ENCODE measurements at places on chromosomes 4 and X.

DNA sequence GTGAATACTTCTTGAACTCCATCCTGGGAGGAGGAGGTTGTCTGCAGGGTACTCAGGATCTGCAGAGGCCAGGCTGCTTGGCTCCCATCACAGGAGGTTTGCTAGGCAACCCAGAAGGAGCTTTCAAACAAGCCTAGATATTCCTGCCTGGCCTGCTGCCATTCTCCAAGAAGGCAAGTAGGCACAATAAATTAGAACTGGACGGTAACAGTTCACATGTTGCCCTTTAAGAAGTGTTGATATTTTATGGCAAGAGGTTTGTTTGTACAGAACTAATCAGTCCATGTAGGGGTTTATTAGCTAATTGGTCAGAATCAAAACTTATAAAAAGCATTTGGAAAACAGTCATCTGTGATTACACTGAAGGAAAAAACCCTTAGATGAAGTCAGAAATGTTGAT, 39.3 kb downstream of the SYNPO2 start:
- no peak for DNase-seq

- no peak for DNase-seq
Measured at GRCh38 chr4:43435291-43435690, 542.8 kb downstream of the GRXCR1 start.

DNA sequence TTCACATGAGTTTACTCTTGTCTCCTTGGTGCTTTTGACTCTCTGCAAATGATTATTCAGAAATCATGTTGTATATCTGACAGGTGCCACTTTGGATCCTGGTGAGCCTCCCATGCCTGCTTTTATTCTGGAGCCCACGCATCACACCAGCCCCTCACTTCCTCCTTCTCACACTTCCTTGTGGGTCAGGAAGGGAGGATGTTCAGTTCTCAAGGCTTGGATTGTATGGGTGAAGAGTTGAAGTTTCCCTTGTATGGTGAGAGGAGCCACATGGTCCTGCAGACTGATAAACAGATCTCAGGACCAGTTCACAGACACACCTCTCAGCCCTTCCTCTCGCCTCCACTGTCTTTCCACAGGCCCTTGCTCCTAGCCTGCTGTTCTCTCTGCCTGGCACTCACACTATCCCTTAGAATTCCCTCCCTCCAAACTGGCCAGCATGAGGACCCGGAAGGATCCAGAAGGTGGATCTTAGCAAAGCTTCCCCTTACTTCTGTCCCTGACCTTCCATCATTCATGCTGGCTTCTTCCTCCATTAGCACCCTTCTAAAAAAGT, 92.1 kb downstream of the STK32B start:
- no peak for DNase-seq

DNA sequence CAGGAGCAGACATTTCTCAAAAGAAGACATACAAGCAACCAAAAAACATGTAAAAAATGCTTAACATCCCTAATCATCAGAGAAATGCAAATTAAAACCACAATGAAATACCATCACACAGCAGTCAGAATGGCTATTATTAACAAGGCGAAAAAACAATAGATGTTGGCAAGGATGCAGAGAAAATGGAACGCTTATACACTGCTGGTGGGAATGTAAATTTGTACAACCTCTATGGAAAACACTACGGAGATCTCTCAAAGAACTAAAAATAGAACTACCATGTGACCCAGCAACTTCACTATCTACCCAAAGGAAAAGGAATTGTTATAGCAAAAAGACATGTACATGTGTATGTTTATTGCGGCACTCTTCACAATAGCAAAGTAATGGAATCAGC, 71.5 kb downstream of the PPP4R3C start:
- no peak for DNase-seq

DNA sequence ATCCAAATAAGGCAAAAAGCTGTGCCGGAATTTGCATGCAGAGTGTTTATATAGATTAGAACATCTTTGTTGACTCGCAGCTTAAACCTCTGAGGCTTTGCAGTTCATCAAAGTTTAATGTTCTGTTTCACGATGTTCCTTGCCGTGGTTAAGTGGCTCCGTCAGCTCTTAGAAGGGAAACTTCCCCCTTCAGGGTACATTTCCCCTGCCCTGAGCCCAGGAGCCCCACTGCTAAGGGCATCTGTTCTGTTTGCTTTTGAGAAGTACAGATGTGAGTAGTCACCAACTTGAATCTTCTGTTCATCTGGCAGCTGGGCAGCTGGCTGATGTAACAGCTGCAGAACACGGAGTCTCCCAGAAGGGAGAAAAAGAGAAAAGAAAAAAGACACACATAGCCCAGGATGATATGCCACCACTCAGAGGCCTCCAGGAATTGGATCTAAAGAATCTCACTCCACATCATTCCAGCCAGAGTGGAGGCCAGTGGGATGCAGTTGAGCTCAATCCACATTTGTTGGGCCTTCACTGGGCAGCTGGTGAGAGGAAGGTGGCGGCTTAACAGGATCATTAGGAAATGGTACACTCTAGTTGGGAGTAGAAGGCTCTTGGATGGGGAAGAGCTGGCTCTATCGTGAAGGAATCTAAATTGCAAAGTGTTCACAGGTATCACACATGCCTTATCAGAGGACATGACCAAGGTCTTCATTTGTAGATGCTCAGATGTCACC, 178.7 kb upstream of the RBPJ start:
- no peak for DNase-seq

DNA sequence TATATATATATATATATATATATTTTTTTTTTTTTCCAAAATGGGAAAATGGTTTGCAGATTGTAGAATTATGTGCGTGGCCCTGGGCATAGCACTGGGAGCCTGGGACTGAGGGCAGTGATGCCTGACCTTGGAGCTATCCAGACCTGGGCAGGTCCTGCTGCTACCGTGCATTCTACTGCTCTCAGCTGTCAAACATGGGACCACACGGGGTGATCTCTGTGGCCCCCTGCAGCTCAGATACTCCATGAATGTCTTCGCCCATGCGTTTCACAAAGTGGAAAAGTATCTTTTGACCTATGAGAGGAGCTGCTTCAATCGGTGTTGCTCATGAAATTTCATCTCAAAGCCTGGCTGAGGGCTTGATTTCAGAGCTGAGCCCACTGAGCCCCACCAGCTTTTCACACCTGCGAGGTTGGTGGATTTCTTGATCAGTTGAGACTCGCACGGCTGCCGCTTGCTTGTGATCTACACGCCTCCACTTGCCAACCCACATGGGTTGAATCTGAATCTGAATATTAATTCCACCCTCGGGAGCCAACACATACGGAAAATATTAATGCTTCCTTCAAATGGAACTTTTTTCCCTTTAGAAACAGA, 35.7 kb downstream of the ING2 start:
- no peak for DNase-seq

- no peak for DNase-seq
Measured at GRCh38 chr4:74539044-74539790, 94.3 kb downstream of the AREG start.

GRCh38 chrX:81355436-81355835, 153.5 kb downstream of the SH3BGRL start:
- DNase-seq: no peak

DNA sequence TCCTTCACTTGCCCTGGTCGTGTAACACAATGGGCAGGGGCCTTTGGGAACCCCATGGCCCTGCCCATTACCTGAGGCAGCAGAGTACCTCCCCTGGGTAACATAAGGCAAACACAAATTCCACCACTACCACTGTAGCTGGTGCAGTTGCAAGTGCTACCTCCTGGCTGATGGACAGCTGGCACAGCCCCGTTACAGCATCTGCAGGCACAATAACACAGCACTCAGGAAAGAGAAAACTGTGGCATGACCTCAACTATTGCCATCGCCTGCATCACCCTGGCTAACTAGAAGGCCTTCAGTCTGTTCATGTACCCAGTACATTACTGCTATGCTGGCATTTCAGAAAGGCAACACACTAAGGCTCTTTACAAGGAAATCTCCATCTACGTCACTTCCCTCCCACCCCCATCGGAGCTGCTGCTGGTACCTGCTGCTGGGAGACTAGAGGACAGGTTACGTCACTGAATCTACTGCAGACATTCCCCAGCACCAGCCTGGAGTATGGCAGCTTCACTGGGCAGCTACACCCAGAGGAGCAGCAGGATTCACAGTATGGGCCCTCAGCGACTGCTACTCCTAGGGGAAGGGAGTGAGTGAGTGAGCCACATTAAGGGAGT, 39.4 kb downstream of the ARFIP1 start:
- no peak for DNase-seq

GRCh38 chr4:185304944-185305690, 90.6 kb downstream of the LRP2BP start:
- no peak for DNase-seq

GRCh38 chrX:81537723-81538122, 335.8 kb downstream of the SH3BGRL start:
- DNase-seq: no peak

- no peak for DNase-seq
Measured at GRCh38 chrX:154439841-154440240, 2.9 kb downstream of the GDI1 start.

DNA sequence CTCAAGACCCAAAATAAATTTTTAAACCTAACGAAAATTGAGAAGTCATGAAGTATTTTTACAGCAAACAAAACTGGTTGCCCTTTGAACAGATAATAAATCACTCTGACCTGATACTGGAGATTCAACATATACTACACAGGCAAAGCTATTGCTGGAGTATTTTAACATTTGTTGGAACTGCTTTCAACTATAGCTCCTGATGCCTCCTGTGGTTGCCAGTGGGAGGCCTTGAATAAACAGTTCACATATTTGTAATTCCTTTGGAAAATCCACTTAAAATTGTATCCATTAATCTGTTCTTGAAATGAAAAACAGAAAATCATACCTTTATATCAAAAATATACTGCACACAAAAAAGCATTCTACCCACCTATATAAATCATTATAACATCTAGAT, 605.1 kb downstream of the KCTD8 start:
- DNase-seq: no peak

- DNase-seq: no peak
Measured at GRCh38 chr4:60657807-60658206, 542.3 kb upstream of the ADGRL3 start.

DNA sequence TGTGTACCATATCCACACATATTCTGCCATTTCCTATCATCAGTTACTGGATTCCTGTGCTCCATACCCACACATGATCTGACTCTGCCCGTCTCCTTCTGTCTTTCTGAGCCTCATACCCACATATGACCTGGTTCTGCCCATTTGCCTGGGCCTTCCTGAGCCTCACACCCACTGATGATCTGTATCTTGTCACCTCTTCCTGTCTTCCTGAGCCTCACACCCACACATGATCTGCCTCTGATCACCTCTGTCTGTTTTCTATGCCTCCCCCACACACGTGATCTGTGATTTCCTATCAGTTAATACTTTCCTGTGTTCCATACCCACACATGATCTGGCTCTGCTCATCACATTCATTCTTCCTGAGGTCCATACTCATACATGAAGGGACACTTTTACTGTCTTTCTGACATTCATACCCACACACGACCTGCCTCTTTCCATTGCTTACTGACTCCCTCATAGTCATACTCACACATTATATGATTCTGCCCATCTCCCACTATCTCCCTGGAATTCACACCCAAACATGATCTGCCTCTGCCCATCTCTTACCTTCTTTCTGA, 32.5 kb downstream of the SCML1 start:
- peak; percentile 2 for DNase-seq

GRCh38 chr4:55568905-55569504, 22.3 kb upstream of the CLOCK start:
- DNase-seq: no peak

- no peak for DNase-seq
Measured at GRCh38 chr4:74063859-74064258, 25.4 kb upstream of the CXCL3 start.

- DNase-seq: no peak
Measured at GRCh38 chr4:30024526-30024925, 695.6 kb upstream of the PCDH7 start.

- no peak for DNase-seq
Measured at GRCh38 chrX:153647461-153648357, 706 bp downstream of the DUSP9 start.

DNA sequence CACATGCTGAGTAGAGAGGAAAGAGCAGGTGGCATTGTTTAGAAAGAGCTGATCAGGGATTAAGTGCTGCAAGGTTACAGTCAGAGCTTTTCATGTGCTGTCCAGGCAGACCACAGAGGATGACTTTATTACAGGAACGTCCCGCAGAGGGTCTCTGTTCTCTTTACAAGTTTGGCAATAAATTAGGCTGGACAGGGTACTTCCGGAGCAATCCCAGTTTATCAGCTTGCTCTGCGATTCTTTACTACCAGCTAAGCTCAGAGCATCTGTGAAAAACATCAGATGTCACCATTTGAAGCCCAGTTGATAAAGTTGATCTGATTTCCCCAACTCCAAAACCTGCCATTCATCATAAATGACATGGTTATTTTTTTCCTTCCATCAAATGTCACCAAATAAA, 633.1 kb downstream of the NLGN4X start:
- no peak for DNase-seq

All from CD8-positive, alpha-beta T cell (primary cell).